ENCODE measurements at places on chromosomes 16 and 17. TPM values are rescaled to one million over a fixed set of nuclear protein-coding genes. Genes with fewer than 3 reads are reported as not detected.

The FBXW10B gene
- total RNA-seq, result 0.50 TPM

GRCh38 chr16:23826528-23827045 lies 9.2 kb upstream of the PRKCB start:
- no peak for DNase-seq

GRCh38 chr17:40901981-40902474 lies 17.0 kb upstream of the KRT20 start:
- DNase-seq, result peak; percentile 37

DNA sequence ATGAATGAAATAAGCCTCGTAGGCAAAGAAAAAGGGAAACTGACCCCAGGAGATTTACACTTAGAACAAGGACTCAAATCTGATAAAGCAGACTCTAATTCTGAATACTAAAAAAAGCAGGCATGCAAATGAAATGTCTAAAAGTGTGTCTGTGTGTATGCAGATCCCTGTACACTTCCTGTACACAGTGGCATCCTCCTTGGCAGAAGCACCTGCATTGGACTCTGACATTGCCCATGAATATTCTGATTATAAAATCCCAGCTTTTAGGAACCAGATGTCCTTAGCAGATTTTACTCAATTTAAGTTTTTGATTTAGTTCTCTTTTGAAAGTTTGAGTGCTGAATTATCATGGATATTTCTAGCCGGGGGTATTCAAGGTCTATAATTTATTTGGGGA lies 306.0 kb upstream of the CDH8 start:
- DNase-seq, result no peak

- DNase-seq, result peak; percentile 91
Observed at GRCh38 chr17:2954898-2955445, 108.4 kb downstream of the OR1D5 start.

DNA sequence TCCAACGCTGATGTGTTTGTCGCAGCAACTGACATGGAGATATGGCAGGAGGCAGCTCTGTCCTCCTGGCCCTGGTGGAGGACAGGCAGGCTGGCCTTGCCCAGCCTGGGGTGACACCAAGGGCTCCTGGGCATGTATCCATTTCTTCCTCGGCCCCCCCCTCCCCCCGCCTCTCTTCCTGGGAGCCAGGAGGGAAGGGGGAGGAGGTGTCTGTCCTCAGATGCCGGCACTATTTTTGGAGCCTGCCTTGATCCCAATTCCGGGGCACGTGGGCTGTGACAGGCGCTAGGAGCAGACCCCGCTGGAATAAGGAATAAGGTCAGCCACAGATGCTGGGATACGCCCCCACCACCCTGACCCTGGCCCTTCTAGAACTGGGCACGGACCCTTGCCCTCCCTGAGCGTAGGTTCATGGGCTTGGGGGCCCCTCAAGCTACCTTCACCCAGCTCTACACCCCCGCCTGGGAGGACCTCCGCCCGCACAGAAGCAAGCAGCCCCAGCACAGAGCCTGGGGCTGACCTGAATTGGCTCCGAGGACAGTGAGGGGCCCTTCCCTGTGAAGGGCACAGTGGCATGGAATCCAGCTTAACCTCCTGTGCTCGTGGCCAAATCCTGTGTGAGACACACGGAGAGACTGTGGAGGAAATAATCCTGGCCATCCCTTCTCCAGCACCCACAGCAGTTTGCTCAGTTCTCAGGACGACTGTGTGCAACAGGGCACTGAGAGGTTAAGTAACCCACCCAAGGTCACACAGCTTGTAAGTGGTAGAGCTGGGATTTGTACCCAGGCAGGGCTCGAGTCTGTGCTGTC lies 24.1 kb downstream of the SEC14L5 start:
- no peak for DNase-seq

The CIBAR2 gene
- not detected for total RNA-seq

DNA sequence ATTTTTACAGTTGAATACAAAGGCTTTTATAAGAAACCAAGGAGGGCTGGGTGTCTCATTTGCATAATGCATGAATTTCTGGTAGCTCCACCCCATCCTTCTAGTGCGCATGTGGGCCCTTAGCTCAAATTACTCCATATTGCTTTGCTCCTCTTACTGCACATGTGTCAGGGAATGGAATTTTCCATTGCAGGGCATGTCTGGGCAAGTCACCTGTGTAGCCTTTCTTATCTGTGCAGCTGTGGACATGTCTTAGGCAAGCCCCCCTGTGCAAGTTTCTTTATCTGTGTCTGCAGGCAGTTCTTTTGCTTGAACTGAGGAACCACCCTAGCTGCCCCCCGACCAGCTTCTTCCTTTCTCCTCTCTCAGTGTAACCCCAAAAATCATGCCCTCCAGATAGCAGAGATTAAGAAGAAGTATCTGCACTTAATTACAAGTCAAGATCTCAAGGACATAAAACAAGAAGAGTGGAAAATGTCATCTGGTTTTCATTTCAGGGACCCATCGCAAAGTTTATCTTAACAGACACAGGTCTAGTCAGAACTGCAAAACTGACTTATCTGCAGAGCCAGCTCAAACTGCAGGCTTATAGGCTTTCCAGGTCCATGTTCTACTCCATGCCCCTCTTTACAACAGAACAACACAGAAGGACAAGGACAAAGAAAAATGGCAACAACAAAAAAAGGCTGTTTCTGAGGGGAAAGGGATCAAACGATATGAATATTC lies 137.9 kb upstream of the HS3ST4 start:
- peak; percentile 1 for DNase-seq

The SGSH gene
- total RNA-seq, result 12.1 TPM

GRCh38 chr17:15894913-15895658 lies 49.8 kb upstream of the ADORA2B start:
- no peak for DNase-seq

DNA sequence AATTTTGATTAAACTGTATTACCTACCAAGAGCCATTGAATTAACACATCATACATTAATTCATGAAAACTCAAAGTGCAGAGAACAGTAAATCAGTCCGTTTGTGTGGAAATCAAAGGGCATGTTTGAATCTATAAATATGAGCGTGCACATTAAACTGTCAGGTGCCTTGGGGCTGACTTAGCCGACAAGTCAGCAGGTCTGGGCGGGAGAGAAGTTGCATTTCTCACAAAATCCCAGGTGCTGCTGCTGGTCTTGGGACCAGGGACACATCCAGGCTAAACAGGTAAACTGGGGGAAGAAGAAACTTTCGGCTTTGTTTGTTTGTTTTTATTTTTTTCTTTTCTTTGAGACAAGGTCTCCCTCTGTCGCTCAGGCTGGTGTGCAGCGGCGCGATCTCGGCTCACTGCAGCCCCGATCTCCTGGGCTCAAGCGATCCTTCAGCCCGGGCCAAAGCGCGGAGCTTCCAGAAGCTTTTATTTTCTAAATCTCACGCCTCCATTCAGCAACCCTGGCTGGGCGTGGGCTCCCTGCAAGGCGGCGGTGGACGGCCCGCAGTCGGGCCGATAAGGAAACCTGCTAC lies 213.9 kb downstream of the MRTFB start:
- DNase-seq, result no peak

DNA sequence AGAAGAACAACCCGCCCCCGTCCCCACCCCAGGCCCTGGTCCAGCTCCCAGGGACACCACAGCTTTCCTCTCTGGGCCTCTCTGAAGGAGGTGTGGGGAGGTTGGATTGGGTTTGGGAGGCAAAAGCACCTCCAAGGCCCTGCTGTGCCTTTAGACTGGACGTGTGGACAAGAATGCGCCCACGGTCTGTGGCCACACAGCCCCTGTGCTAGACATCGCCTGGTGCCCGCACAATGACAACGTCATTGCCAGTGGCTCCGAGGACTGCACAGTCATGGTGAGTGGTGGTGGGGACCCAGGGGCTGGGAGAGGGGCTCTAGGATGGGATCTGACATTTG lies 3.0 kb downstream of the CORO1A start:
- DNase-seq, result no peak

- no peak for DNase-seq
Observed at GRCh38 chr16:88882358-88883030, 16.0 kb upstream of the PABPN1L start.

The CLEC19A gene
- not detected for total RNA-seq
